ENCODE measurements at places on chromosomes 1 and 21.

GRCh38 chr1:195754874-195755273 lies 853.4 kb downstream of the KCNT2 start:
- no peak for DNase-seq

DNA sequence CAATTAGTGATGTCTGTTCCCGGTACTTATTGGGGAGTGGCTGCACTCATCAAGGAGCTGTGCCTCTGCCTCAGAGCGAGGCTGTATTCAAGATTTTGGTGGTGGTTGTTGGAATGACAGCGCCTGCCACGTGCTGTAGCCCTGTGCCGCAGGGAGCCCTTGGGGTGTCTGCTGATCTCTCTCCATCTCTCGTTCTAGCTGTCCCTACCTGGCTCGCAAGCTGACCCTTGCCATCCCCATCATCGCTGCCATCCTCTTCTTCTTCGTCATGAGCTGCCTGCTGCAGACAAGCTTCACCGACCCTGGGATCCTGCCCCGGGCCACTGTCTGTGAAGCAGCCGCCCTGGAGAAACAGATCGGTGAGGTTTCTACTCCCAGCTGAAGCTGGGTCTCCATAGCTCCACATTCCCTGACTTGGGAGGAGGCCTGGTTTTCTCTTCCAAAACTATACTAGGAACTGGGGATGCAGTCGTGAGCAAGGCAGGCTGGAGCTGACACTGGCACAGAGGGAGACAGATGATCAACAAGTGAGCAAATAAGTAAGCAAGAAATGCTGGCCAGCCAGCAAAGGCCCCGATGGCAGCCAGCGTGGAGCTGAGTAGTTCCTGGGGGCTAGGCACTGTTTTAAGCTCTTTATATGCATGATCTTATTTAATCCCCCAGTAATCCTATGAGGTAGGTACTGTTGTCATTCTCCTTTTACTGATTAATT lies 5.9 kb downstream of the ZDHHC18 start:
- DNase-seq = no peak

DNA sequence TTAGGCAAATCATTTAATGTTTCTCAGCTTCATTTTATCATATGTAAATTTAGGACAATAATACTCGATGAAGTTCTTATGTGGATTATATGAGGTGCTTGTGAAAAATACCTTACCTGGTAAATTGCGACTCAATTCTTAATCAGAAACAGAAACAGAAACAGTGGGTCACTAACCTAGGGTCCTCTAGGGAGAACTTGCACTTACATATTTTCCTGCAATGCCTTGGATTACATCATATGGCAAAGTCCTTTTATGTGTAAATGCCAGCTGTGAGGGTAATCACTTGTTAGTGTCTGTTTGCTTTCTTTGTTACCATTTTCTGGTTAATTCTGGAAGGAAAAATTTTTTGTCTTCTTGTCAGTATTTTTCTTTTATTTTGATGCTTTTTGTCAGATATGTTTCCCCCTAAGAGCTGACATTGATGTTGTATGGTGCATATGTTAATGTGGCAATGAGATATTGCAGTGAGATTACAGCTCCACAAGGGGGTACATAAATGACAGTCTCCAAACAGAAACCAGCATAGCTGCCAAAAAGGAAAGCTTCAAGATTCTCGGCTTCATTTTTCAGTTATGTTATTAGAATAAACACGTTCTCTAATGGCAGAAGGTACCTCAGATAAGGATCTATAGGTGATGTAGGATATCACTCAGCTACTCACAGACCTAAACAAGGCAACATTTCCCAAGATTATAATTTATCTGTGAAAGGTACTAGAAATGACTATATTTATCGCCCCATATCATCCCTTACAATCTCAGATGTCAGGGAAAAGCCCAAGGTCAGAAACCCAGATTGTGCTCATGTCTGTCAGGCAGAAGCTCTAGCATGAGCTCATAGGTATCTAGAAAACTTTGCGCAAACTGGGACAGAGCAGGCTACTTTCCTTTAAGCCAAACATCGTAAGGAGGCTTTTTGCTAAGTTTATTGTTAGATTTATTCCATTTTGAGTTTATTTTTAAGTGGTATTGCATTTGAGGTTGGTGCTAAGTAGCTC lies 119.9 kb downstream of the FASLG start:
- DNase-seq = no peak

DNA sequence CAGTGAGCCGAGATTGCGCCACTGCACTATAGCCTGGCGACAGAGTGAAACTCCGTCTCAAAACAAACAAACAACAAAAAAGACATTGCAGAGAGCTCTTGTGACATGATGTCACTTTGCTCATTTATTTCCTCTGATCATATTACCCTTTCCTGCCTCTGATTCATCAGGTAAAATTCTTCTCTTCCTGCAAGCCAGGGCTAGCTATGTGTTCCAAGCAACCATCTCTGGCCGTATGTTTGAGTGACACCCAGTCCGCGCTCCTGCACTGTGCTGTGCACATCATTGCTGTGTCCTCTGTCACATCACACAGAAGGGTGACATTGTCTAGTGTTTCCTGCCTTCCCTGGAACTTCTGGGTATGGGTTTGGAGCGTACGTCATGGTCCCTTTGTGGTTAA lies 251.3 kb downstream of the PCP4 start:
- no peak for DNase-seq

DNA sequence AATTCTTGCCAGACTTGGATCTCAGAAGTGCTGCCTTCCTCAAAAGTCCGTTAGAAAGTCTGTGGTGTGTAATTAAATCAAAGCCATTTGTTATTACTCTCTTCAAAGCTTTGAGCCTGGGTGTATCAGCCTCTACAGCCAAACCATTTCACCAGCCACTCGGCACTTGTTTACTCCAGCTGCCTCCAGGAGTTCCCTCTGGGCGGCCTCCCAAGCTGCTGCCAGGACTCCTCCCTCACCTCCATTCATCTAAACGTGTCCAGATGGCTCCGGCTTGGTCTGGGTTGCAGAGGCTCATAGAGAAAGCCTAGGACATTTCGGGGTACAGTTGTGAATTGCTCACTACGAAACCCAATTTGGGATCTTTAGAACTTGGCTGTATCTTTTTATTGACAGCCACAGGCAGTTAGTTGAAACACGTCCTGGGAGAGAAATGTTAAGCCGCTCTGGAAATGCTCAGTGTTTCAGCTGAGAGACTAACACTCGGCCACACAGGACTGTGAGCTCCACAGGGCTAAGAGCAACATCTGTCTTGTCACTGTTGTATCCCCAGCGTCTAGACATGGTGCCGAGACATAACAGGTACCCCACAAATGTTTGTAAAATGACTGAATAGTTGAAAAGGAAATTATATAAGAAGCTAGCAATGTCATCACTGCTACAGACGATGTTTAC lies 116.9 kb upstream of the NGF start:
- DNase-seq = no peak

- no peak for DNase-seq
Observed at GRCh38 chr1:73813236-73813635, 384.7 kb downstream of the LRRIQ3 start.

GRCh38 chr1:161200421-161200991 lies 1.7 kb upstream of the ADAMTS4 start:
- no peak for DNase-seq

GRCh38 chr1:156247460-156248322 lies at the start of gene PAQR6:
TSS of gene PAQR6 (minus strand) at chr1:156248056. CDS start at chr1:156246731, 1,325 bp downstream.
- no peak for DNase-seq

DNA sequence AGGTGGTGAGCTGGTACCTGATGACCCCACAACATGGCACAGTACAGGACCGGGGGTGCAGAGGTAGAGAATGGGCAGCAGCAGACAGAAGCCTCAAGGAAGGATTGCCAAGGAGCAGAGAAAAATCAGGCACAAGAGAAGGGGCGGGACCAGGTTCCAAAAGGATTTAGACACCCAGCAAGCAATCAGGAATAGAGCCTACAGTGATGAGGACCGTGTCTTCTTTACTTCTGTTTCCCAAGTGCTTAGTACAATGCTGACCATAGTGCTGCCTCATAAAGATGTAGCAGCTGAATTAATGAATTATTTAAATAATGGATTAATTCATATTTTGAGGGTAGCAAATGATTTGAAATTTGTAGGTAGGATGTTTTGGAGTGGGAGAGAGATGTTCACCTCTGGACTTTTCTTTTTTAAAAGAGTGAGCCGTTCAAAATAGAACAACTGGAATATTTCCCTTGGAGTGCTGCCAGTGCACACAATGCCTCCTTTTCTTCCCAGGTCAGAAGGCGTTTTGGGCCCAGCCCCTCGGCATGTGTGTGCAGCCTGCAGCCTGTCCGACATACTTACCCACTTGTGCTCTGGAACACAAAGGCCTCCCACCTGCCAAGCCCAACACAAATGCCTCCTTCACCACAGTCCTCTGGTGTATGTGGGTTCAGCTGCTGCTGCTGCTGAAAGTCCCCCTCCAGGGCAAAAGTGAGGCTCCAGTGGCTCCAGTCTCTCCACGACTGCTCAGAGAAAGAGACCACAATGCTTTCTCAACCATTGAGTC lies 19.6 kb downstream of the KANK4 start:
- no peak for DNase-seq

- DNase-seq = no peak
Observed at GRCh38 chr1:11684070-11684469, 3.1 kb upstream of the MAD2L2 start.

GRCh38 chr1:172286629-172287076 lies 133.8 kb upstream of the C1orf105 start:
- no peak for DNase-seq

- DNase-seq = no peak
Observed at GRCh38 chr1:101089613-101090338, 64.2 kb upstream of the DPH5 start.

DNA sequence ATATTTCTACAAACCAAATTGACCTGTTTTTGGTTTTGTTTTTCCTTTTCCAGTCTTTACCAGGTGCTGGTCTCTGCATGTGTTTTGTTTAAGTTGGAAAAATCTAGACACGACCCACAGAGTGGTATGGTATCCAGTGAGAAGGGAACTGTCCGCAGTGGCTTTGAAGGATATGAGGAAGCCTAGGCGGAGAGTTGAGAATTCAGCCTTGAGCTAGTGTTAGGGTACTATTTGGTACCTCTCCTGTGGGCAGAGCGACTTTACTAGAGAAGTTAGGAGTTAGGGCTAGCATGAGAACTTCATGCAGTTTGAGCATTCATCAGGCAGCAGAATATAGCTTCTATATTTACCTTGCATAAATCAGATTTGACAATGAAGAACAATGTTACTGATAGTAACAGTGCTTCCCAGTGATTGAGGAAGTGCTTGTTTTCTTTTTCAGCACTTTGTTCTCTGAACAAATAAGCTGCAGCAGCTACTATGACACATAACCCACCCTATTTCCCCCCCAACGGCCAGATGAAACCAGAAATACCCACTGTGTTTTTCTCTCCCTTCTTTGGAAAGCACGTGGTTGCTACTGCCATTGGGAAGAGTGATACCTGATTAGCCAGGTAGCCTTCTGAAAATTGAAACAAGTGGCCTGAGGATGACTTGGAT lies 19.0 kb downstream of the MRPS6 start:
- DNase-seq = no peak

GRCh38 chr1:24322470-24323177 lies 3.5 kb downstream of the GRHL3 start:
- no peak for DNase-seq

- DNase-seq = no peak
Observed at GRCh38 chr1:245108246-245108645, 46.5 kb upstream of the KIF26B start.

DNA sequence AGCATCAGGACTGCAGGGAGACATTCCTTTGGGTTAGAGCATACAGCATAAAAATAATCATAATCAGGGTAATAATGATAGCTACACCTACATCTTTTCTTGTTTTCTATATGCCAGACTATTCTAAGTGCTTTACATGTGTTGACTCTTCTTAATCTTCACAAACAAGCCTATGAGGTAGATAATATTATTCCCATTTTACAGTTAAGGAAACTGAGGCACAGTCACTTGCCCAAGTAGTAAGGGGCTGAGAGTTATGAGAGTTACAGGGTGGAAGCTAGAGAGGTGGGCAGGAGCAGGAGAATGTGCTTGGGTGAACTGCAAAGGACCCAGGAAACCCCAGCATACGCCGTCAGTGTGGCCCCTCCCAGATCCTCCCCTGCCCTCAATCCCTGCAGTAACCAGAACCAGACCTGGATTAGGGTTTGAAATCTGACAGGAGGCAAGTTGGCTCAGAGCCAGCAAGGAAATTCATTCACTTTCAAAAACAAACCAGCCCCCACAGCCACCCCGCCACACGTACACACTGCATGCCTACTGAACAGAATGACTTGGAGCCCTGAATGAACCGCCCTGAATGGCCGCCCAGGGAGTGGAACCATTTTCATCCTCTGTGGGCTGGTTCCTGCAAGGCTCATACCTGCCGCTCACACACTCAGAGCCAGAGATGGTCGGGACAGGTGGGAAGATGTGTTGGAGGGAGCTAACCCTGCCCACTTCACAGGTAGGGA lies 126.1 kb downstream of the TRABD2B start:
- no peak for DNase-seq

DNA sequence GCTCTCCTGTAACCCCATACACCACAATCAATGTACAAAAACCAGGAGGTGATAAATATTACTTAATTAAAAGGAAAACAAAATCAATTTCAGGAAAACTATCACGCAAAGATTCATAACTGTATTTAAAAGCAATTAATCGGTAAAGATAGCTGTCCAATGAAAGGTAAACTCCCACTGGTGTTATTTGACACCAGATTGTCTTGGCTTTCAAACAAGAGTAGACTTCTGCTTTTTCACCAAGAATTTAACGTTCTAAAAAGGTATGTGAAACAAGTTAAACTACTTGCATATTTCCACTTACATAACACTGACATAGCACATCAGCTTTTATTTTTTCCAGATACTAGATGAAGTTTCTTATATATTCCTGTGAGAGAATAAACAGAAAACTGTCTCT lies 3.5 kb downstream of the PLPP3 start:
- no peak for DNase-seq

DNA sequence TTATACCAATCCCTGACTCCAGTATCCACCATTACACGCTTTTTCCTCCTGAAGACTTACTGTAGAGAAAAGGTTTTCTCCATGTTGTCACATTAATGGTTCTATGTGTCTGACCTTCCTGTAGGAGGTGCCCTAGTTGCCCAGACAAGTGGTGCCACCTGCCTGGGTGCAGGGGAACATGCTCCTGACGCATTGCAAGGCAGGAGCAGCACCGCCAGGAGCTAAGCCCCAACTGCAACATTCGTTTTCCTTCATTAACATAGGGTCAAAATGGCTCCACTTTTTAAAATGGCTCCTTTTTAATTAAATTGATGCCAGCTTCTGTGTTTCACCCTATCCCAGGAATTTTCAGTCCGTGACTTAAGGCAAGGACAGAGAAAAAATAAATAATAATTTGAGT lies 220.1 kb upstream of the SAMSN1 start:
- DNase-seq = no peak
